ENCODE measurements at places on chromosomes 1 and 21.

DNA sequence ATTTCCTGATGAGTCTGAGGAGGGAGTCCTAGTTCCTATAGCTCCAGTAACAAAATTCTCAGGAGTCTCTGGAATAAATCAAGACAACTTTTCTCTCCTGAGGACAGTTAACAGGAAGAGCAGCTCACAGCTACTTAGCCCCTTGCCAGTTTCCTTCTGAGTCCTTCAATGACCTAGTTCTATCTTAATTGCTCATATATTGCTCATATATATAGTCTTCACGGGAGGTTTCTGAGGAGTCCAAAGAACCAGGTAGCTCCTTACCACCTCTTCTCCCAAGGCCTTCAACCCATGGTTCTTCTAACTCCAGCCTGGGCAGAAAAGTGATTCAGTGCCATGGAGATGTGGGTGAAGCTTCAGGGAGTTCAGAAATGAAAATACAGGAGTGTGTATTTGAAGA is 4.6 kb downstream of the AMIGO1 start:
- no peak for DNase-seq

GRCh38 chr1:182651339-182651724 is 33.1 kb downstream of the RGS8 start:
- DNase-seq: no peak

DNA sequence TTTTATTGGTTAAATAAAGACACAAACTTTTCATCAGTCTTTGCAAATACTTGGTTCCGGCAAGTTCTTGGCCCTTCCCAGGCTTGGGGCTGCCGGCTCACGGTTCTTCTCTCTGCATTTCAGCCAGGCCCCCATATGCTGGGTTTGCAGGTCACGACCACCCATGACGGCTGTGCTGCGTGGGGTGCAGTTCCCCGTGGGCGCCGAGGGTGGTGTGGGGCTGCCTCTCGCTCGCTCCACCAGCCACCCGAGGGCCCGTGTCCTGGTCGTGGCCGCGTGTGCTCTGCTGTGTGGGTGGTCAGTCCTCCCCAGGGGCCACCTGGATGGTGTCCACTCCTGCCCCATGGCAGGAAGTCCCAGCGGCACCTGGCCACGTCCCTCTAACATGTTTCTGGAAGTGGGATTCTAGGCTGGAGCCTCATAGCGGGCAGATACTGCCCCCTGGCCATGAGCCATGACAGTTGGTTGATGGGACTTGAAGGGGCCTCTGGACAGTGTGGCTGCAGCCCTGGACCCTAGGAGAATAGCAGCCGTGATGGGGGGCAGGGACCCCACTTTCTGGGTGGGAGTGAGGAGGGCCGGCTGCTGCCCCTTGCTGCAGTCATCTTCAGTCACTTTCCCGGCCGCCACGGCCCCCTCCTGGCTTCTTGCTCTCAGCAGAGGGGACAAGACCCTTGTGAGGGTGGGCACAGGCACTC is 46.3 kb downstream of the SKI start:
- DNase-seq: no peak

- DNase-seq: no peak
Measured at GRCh38 chr1:25616987-25617624, 515 bp downstream of the MAN1C1 start.

DNA sequence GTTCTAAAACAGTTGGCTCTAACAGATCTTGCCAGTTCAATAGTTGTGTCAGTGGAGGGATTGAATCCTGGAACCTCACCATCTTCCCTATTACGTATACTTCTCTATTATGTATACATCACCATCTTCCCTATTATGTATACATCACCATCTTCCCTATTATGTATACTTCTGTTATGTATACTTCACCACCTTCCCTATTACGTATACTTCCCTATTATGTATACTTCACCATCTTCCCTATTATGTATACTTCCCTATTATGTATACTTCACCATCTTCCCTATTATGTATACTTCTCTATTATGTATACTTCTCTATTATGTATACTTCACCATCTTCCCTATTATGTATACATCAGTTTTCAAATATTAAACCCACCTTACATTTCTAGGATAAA is 34.4 kb upstream of the HP1BP3 start:
- no peak for DNase-seq

GRCh38 chr1:9293241-9293532 is 493 bp downstream of the SPSB1 start:
- no peak for DNase-seq

DNA sequence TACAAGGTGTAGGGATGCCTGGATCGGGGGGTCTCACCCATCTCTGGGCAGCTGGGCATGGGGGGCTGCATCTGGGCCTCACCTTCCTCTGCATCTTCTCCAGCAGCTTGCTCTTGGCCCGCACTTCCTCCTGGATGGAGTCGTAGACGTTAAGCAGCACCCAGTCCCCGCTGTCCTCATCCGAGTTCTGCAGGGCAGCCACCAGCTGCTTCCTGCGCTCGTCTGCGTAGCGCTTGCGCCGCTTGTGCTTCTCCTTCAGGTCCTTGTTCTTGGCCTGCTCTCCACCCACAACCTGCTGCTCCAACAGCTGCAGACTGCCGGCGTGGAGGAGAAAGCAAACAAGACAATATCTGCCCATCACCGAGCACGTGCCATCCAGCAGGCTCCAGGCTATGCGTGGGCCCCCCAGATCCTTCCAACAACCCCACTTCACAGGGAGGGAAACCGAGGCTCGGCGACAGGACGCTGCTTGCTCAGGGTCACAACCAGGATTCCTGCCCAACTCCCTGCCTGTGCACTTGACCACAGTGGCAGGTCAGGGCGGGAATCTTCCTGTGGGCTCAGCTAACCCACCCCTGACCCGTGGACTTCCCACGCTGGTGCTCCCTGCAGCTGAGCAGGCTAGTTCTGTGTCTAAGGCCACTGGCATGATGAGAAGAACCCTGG is 21.5 kb upstream of the DDOST start:
- DNase-seq: no peak

DNA sequence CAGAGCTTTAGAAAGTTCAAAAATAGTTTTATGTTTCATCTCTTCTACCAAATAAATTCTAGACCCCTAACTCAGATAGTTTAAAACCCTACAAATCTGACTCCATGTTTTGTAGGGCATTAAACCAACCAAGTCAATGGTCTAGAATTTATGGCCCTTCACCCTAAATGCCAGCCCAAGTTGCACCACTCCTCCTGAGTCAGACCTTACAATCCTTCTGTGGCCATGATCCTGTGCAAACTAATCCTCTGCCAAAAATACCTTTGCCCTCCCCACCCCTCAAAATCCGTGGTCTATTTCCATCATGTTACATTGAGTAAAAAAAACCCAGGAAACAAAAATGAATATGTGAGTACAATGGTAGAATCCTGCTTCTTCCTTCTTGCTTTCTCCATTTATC is 179.3 kb downstream of the NR5A2 start:
- DNase-seq: peak; percentile 34

DNA sequence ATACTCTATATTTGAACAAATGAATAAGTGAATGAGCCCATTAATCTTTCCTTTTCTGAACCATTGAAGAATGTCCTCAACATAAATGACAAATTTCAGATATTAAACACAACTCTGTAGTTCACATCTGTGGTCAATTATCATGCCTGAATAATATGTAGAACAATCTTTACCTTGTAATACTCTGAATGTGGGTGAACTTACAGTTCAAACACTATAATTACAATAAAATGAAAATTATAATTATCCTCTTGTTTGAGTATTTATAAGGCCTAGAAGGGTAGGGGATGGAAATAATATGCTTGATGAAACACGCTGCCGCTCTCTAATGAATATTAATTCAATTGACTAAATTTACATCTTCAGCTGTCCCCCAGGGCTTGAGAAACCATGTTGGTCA is 8.7 kb upstream of the SFPQ start:
- DNase-seq: no peak

DNA sequence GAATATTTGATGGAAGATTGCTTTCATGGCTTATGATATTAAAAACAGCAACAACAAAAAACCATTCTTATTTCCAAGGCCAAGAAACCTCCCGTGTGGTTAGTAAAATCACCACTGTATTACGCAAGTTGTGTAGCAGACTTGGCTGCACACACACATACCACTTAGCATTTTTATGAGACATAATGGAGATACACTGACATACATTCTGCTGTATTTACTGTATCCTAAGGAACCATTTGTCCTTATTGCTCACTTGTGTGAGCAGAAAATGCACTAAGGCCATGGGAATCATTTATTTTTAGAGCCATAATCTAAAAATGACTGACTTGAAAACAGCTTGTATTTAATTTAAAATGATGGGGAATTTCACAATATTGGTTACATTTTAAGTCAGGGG is 584 bp upstream of the C1orf141 start:
- no peak for DNase-seq

GRCh38 chr1:51420867-51421627 is 90.7 kb upstream of the TTC39A start:
- DNase-seq: no peak

DNA sequence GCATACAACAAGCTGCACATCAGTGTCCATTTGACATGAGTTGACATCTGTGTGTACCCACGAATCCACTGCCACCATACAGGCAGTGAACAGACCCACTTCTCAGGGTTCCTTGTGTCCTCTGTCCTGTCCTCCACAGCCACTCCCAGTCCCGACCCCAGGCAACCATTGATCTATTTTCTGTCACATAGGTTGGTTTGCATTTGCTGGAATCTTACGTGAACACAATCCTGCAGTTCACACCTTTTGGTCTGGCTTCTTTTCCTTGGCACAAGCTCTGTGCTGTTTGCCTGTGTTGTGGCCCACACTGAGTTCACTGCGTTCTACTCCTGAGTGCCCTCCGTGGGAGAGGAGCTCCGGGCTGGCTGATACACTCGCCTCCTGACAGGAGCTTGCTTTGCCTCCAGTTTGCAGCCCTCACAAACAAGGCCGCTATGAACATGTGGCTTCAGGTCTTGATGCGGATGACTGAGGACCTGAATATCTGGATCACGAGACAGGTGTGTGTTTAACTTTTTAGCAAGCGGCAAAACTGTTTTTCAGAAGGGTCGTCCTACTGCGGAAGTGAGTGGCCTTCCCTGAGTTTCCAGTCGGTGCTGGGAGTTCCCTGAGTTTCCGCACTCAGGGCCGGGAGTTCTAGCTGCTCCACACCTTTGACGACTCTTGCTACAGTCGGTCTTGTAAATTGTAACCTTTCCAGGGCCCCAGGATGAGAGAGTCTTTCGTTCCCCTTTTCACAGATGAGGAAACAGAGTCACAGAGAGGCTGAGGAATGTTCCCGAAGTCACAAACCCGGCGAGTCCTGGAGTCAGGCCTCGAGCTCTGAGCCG is 13.0 kb upstream of the COL18A1 start:
- DNase-seq: no peak

DNA sequence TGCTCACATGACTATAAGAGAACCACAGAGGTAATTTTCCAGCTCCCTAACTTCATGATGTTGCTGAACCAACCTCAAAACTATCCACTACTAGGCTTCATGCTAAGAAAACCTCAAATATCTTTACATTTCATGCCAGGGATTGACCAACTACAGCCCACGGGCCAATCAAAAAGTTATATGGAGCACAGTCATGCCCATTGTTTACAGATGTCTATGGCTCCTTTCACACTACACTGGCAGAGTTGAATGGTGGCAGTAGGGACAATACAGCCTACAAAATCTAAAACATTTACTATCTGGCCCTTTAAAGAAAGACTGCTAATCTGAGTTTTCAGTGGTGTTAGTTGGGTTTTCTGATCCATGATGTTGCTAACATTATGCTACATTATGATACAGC is 154.8 kb downstream of the TM2D1 start:
- DNase-seq: no peak

DNA sequence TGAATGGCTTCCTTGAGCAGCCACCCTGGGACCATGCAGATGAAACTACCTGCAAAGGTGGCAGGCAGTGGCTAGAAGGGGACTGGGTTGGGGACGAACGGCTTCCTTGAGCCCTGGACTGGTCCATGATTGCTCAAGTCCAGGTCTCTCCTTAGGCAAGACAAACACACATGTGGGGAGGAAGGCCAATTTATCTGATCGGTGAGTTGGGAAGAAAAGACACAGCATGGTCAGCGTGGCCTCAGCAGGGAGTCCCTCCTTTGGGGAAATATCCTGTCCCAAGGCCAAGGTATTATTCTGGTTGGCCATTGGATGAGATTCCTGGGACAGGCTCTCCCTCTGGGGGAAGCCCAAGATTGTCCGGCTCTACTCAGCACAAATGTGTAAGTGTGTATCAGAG is 116.3 kb upstream of the ERG start:
- no peak for DNase-seq

GRCh38 chr1:115463347-115463746 is 125.3 kb upstream of the NGF start:
- peak; percentile 28 for DNase-seq

DNA sequence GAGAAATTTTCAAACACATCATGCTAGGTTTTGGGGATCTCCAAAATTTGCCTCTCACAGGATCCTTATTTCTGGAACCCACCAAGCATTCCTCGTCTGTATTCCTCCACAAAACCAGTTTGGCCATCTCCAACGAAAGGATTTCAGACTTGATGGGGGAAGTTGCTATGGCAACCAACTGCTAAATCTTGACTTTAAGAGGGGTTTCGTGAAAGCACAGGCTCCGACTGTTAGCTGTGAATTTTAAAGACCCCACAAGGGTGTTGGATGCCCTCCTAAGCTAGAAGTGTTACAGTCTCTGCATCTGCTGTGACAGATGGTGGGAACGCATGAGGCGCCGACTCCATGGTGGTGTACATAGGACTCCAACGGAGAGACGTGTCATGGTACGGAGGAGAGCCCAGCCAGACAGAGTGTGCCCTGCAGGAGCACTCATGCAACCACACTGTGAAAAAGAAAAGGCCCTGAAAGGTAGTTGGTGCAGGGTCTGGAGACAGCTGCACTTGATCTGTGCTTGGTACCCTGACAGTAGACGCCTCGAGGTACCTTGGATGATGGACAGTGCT is 147.1 kb downstream of the ASTN1 start:
- no peak for DNase-seq

DNA sequence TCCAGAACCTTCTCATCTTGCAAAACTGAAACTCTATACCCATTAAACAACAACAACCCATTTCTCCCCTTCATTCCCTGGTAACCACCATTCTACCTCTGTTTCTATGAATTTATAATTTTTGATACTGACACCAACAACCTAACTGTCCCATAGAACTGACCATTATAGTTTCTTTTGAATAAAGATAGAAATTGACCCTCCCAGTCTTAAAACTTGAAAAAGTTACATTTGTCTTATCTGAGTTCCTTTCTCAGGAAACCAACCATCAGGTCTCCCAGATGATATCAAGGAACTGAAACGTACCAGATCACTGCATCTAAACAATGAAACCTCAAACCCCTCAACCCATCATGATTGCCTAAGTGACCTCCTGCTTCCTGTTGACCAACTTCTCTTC is 27.1 kb downstream of the RNF115 start:
- no peak for DNase-seq

- peak; percentile 69 for DNase-seq
Measured at GRCh38 chr1:27605796-27606707, 2.1 kb upstream of the AHDC1 start.

DNA sequence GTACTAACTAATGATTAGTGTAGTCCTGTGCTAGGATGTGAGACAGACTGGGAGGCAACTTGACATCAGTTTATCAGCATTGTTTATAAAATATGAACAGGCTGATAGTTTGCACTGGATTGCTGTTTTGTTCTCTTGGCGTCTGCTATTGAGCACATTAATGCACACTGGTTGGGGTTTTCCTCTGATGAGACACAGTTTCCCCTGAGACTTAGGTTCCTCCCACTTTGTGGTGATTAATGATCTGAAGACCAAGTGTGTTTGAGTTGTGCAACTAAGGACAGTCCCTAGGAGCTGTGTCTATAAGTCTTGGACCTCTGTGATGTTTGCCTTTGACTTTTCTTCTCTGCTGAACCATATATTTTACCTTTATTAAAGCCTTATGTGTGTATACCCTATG is 1015.4 kb downstream of the AMY1C start:
- DNase-seq: no peak
